ENCODE measurements at places on chromosomes 5 and 9.

DNA sequence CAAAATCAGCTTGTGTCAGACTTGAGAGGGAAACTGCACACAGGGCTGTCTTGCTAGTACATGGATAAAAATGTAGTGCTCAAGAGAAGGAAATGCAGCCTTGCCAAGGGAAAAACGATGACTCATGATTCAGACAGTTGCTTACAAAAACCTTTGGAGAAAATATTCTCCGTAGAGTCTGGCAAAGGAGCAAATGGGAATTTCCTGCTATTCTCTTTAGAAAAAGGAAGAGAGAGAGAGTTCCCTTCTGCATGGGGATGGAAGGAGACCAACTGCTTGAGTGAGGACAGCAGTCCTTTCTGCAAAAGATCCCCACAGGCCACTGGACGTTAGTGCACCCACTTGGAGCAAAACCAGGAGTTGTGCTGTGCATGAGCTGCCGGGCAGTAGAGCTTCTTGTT is 7.6 kb downstream of the IFNB1 start:
- DNase-seq = no peak

DNA sequence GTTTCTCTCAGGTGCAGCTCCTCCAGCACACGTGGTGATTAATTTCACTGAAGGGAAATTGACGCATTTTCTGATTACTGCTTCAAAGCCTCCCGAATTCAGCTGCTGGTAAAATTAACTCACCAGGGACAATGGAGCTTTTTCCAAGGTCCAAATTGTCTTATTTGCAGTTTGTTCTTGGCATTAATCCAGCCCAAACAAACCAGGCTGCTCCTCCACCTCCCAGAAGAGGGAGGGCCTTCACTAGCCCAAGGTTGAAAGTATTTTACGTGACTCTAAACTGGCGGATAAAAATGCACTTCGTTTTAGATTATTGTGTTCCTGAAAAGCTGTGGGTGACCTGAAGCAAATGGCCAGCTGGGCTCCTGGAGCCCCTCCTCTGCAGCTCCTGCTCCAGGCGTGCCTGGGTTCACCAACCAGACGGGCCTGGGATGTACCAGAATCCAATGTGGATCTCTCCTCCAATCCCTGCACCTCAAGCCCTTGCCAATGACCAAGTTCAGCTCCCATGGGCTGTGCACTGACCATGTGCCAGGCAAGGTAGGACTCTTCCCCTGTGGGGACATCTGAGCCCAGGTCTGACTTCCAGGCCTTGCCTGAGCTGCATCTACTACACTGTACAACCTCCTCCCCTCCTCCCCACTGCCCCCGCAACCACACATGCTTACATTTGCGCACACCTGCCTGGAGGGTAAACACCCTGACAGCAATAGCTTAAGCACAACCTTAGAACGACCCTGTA is 193.4 kb downstream of the CDK5RAP2 start:
- no peak for DNase-seq

DNA sequence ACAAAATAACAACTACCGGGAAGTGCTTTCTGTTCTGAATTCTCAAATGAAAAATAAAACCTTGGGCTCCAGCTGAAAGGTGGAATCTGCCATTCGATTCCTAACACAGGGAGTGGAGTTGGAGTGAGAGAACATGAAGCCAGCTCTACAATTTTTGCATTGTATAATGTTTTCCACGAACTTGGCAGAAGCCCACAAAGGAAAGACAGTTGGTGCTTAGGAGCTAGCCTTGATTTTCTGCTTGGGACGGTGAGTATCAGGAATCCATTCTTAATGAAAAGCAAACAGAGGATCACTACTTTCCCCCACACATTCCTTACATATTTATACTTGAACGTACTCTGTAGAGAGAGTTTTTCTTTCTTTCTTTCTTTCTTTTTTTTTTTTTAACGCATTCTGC is 74.2 kb upstream of the FBXL7 start:
- DNase-seq = no peak

DNA sequence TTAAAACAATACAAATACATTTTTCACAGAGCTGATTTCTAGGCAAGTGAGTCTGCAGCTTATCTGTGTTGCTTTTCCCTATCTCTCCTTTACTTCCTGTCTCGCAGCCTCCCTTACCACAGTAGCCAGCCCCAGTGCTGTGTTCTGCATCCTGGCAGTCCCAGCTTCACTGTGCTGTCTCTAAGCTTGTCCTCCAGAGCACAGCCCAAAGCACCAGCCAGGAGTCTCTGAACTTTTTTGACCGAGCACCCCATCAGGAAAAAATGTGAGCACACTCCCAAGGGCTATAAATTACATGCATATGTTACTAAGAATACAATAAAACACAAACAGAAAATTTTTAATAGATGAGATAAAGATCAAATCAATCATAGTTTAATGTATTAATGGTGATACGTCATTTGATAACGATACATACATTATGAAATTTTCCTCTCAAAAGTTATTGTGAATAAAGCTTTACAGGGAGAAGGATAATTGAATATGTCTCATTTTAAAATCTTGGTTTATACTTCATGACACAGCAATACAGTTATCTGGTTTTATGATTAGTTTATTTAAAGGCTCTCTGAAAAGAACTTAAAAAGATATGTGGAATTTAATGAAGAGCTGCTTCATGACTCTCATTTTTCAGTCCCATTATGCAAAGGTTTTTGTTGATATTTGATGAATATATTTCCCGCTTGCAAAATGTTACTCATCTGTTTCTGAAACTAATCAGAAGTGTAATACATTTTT is 7.3 kb upstream of the RHOBTB3 start:
- DNase-seq = no peak

- no peak for DNase-seq
Observed at GRCh38 chr9:19102181-19102630, 498 bp downstream of the HAUS6 start.

- no peak for DNase-seq
Observed at GRCh38 chr5:141958113-141958512, at the start of gene PCDH12. Gene PCDH12 (minus strand): TSS chr5:141958202. CDS start chr5:141957851, 351 bp downstream.

DNA sequence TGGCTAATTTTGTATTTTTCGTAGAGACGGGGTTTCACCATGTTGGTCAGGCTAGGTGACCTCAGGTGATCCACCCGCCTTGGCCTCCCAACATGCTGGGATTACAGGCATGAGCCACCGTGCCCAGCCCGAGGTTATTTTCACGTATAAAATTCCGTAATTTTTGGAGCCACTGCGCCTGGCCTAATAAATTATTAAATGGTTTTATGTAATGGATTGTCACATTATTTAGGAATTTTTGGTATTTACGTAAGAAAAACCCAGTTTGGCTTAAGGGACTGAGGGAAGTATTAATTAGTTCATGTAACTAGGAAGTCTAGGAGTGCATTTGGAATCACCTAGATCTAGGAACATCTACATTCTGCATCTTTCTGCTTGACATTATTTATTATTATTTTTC is 8.3 kb downstream of the GLE1 start:
- DNase-seq = no peak

DNA sequence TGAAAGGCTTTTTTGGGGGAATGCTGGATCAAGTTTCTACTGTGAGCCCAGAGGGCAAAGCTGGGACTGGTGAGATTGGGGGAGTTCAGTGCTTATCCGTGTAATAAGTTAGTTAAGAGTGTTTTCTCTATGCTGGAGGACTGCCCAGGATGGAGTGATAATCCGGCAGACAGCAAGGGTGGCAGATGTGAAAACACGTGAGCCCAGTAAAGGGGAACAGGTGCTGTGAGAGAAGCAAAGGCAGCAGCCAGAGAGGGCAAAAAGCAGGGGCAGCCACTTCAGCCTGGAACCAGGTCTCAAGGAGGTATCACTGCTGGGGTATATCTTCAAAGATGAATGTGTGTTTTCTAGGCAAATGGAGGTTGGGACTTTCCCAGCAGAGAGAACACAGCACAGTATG is 53.9 kb downstream of the GALNT10 start:
- DNase-seq = no peak

DNA sequence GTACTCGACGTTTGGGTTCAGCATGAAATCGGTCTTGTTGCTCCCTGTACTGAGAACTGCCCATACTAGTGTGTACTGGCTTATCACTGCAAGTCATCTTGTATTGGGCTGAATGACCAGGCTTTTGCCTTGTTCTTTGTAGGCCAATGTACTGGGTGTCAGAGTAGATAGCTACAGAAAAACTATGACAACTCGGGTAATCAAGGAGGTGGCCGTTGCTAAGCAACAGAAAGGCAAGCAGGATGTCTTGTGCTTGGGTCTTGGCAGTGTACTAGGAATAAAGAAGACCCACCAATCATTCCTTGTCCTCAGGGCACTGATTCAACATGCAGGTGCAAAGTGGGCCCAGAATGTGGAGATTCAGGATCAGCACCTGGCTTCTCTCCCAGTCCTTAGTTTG is 11.9 kb upstream of the SHISAL2B start:
- DNase-seq = no peak

- no peak for DNase-seq
Observed at GRCh38 chr9:76443887-76444286, 15.1 kb upstream of the GCNT1 start.

All from NCI-H187 (cell line).